Mesothelial cell of epicardium (in vitro differentiated cells): ENCODE measurements at places on chromosomes 5 and 9.

- no peak for DNase-seq
These were observed 42.1 kb upstream of the STXBP1 start for GRCh38 chr9:127569886-127570401.

GRCh38 chr9:88064554-88064953 lies 73.7 kb downstream of the SPATA31C2 start:
- no peak for DNase-seq

GRCh38 chr5:113050721-113051382 lies 74.3 kb downstream of the DCP2 start:
- no peak for DNase-seq

DNA sequence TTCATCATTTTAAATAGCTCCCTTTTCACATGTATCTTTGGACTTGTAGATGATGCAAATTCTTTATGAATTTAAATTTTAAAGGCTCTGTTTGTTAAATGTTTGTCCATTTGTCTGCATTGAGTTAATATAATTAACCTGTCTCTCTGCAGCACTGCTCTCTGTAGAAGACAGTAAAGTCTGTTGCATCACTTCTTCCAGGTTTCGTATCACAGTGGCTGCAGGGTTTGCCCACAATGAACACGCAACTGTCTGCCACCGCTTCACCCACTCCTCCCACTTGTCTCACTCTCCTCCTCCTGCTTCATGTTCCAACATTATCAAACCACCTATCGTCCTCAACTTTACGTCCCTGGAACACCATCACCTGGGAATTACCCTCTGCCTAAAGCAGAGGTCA lies 231.3 kb upstream of the SLC30A5 start:
- no peak for DNase-seq

DNA sequence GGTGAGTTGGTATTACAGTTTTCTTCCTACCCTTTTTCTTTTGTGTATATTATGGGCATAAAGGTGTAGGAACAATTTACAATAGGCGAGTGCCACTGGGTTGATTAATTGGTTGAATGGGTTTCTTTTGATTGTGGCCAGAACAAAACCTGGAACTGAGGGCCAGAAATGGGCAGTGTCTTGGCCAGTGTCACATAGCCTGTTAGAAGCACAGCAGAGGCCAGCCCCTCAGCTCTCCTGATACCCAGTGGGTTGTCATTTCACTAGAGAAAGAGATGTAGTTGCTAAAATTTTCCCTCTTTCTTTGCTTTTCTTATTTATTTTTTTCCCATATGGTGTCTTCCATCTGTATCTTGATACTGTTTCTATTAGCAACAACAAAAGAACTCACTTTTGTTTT lies 38.8 kb upstream of the SEMA6A start:
- DNase-seq = no peak

DNA sequence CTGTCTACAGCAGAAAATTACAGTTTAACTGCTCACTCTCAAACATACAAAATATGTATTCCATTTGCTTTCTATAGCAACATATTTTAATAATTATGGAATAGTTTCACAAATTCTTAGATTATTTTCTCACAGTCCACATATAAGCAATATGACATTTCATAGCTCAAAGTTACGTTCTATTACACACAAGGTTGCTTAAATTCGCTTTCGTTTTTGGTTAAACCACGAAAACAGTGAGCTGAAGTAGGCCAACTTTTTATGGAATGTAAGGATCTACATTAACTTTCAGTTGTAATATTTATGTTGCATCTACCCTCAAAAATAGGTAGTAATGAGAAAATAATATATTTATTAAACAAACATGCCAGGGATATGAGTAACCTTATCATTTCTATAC lies 966.0 kb upstream of the ACO1 start:
- no peak for DNase-seq

DNA sequence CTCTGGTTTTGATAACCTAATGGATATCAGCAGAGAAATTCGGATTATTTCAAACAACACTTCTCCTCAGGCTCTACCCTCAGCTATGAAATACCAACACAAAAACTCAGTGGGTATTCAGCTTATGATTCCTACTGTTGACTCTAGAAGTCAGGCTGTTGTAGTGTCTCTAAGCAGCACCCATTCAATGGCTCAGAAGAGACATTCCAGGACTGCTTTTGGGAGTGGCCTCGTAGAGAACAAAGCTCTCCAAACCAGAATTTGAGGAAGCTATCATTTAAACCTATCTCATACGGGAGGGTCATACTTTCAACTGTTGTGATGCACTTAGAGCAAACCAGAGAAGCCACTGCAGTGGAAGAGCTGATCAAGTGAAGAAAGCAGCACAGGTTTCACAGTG lies 34.1 kb downstream of the ETF1 start:
- no peak for DNase-seq

- DNase-seq = no peak
These were observed 50.7 kb upstream of the NKD2 start for GRCh38 chr5:957748-958485.

- no peak for DNase-seq
These were observed 273.5 kb downstream of the NR2F1-AS1 start for GRCh38 chr5:93307557-93307956.
